ENCODE measurements at places on chromosomes 16 and 17.

GRCh38 chr16:88192601-88193000 is 190.2 kb upstream of the ZNF469 start:
- DNase-seq: no peak

- DNase-seq: no peak
Observed at GRCh38 chr17:79852748-79853147, 13.5 kb upstream of the CBX4 start.

GRCh38 chr16:30728321-30728720 is 19.9 kb upstream of the PHKG2 start:
- no peak for DNase-seq

DNA sequence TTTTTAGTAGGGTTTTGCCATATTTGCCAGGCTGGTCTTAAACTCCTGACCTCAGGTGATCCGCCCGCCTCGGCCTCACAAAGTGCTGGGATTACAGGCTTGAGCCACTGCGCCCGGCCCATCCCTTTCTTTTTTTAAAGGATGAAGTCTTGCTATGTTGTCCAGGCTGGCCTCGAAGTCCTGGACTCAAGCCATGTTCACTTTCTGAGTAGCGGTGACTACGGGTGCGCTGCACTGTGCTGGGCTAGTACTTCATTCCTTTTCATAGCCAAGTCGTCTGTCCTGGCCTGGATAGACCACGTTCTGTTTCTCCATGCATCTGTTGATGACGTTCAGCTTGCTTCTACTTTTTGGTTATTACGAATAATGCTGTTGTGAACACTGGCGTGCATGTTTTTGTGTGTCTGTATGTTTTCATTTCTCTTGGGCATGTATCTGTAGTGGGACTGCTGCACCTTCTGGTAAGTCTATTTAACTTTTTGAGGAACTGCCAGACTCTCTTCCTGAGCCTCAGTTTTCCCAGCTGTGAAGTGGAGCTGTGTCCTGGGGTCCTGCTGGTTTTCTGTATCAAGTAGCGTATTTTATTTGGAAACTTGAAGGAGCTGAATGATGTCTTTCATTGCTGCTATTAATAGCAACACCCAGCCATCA is 40.0 kb upstream of the GSE1 start:
- no peak for DNase-seq

DNA sequence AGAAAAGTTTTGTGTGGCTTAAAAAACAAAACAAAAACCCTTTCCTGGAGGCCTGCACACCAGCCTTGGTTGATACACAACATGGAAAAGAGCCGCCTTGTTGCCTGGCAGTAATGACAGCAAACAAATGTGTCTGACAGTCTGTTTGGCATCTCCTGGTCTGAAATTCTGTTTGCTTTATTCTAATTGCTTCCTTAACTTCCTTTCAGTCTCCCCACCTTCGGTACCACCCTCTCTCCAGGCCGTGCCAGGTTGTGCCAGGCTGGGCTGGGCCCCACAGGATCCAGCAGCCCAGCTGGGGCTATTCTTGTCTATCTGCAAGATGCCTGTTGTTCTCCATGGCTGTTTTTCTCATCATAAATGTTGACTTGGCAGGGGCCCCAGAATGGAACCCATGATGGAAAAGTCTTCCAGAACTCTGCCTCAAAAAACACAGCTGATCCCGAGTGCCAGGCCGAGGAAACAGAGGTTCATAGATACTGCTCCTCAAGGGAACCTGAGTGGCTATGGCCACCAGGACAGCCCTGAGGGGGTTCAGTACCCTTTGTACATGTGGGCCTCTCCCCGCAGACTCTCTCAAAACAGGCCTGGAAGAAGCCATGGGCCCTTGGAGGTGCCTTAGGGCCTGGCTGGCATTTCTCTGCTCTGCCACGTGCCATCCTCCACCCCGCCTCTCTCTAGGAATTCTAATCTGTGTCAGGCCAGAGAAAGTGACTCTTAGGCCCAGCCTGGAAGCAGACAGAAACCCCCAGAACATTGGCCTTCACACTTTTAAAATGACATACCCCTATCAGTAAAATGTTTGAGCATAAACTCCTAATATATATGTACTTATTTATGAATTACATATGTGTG is 50.5 kb downstream of the YPEL2 start:
- DNase-seq: no peak

DNA sequence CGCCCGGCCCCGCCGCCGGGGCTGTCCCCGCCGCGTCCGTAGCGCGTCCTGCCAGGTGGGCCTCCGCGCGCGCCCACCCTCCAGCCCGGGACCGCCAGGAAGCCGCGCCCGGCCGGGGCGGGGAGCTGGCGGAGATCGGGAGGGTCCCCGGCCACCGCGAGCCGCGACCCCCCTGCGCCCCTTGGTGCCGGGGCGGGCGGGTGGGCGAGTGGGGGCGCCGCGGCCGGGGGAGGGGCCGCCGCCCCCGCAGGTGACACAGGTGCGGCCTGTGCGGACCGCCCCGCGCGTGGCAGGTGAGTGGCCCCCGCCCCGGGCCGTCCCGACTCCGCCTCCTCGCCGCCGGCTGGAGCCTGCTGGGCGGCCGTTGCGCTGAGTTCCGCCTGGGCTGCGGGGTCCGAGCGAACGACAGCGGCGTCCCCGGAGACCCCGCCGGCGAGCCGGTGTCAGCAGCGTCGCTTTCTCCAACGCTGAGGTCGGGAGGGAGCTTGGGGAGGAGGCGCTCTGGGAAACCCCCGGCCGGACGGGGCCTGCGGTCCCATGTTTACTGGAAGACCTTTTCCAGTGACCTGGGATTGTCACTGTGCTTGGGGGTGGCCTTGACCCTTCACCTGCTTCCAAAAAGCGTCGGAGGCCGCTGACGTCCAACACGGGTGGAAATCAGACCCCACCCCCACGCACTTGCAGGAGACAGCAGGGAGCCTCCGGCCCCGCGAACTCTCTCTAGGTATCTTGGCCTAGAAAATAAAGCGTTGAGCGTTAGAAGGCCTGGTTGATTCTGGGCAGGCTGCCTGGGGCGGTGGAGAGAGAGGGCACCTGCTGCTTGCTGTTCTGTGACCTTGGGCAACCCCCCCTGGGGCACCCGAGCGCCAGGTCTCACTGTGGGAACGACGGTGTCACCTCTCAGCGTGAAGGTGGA is 542 bp downstream of the KLHL36 start:
- peak; percentile 39 for DNase-seq

DNA sequence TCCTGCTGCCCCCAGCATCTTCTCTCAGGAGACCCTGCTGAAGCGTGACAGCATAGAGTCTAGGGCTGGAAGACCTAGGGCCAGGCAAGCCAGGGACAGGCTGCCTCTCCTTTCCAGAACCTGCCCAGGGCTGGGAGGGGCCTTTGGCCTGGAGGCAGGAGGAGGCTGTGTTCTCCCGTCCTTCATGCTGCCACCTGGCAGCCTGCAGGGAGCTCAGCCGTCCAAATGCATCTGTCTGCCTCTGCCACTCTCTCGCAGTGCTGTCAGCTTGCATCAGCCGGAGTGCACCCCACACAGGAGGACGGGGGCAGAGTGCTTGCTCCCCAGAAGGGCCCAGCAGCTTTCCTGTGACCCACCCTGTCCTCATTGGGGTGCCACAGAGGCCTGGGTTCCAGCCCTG is 31.3 kb downstream of the ARHGAP23 start:
- DNase-seq: no peak

DNA sequence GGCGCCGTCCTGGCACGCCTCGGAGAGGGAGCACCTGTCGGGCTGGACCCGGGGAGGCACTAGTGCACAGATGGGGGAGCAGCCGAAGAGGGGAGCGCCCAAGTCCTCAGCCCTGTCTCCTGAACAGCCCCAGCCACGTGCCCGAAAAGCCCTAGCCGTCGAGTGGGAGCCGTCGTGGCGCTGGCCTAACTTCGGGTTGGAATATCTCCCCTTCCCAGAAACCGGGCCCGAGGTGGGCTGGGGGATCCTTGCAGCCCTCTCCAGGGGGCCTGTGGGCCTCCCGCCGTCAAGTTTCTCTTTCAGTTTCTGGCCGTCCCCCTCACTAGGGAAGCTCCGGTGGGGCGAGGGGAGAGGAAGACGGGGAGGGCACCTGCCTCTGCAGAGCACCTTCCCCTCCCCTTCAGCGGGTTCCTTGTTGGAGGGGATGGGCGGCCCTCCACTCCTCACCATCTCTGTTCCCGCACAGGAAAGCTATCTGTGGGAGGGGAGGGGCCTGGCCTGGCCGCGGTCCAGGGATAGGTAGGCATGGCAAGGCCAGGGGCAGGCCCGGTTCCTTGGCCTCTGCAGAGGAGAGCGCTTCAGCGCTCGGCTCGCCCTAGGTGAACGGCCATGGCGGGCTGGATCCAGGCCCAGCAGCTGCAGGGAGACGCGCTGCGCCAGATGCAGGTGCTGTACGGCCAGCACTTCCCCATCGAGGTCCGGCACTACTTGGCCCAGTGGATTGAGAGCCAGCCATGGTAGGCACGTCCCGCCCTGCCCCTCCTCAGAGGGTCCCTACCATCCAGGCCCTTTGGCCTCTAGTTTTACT is 709 bp downstream of the STAT5A start:
- DNase-seq: no peak

GRCh38 chr17:51434434-51435170 is 174.3 kb downstream of the UTP18 start:
- DNase-seq: no peak

DNA sequence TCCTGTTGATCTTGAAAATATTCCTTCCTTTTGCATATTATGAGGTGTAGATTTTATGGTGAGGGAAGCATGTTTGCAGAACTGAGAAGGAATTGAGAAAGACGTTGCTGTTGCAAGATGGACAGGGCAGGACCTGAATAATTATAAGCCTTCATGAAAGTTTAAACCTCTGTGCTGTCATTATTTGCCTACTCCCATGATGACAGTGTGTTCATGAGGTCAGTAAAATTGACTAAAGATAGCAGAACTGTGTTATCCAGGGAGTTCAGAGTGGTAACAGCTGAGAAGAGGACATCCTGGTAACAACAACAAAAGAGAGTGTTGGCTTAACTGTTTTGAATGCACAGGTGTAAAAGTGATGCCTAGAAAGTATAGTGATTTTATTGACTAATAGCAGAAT is 45.3 kb upstream of the HLF start:
- no peak for DNase-seq

DNA sequence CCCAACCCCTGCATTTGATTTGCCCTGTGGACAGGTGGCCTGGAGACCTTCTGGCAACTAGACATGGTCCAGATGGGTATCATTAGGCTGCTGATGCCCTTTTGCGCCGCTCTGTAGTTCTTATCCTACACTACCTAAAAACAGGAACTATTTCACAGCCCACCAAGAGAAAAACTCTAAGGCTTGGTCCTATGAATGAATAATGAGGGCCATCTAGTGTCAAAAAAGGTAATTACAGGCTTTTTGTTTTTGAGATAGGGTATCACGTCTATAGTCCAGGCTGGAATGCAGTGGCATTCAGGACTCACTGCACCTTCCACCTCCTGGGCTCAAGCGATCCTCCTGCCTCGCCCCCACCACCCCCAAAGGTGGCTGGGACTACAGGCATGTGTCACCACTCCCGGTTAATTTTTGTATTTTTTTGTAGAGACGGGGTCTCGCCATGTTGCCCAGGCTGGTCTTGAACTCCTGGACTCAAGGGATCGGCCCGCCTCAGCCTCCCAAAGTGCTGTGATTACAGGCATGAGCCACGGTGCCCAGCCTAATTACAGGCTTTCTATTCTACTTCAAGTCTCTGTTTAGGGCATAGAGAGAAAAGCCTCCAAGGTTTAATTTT is 20.9 kb downstream of the COIL start:
- DNase-seq: no peak

DNA sequence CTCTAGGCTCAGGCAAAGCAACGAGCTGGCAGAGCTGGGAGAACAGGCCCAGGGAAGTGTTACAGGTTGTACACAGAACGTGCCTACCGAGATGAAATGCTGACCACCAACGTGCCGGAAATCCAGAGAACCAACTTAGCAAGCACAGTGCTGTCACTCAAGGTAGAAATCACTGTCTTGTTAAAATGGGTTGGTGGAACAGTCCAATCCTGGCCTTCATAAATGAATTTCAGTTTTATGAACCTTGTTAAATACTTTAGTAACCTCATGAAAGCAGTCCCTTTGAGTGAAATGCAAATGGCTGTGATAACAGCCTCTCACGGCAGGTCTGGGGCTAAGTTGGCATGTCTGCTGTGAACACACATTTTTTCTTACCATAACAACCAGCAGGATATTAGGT is 29.0 kb downstream of the ETV4 start:
- DNase-seq: no peak

DNA sequence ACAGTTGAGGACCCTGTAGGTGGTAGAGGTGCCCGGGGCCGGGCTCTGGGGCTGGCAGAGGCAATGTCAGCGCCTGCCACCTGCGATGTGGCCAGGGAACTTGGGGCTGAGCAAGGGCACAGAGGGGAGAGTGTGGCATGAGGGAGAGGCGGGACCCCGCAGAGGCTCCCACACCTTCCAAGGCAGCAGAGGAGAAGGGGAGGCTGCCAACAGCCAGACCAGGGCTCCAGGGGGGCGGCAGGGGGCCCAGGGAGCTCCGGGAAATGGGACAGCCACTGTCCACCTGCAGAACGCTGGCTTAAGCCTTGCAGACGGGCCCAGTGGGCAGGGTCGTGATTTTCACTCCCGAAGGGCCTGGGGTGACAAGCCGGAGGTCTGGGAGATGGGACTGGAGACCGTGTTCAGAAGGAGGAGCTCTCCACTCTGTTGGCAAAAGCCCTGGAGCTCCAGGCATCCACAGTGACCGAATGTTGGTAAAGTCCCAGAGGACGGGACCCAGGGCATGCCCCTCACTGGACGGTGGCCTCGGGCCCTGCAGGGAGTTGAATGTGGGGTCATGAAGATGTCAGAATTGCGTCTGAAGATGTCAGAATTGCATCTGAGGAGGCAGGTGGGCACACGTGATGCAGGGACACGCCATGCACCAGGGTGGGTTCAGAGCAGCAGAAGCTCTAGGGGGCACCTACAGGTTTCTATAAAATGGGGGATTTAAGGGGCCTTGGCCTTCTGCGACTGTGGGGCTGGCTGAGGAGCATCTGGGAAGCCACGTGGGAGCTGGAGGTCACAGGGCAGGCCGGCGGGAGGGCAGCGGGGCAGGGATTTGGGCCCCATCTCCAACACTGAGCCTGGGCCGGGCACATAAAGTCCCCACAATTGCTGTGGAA is 18.6 kb downstream of the CD7 start:
- no peak for DNase-seq

GRCh38 chr16:2056681-2057407 is 9.1 kb downstream of the TSC2 start:
- no peak for DNase-seq

DNA sequence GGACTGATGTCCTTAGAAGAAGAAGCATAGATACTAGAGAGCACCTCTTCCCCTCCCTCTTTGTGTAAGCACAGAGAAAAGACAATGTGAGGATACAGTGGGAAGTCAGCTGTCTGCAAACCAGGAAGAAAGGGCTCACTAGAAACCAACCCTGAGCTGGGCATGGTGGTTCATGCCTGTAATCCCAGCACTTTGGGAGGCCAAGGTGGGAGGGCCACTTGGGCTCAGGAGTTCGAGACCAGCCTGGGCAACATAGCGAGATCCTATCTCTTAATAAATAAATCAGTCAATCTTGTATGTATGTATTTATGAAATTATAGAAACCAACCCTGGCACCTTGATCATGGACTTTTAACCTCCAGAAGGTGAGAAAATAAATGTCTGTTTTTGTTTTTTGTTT is 118.3 kb downstream of the NPIPB5 start:
- DNase-seq: no peak

- DNase-seq: no peak
Observed at GRCh38 chr17:59851439-59852375, 41.0 kb downstream of the TUBD1 start.

- DNase-seq: no peak
Observed at GRCh38 chr17:39937447-39937846, 9.9 kb downstream of the LRRC3C start.

GRCh38 chr16:79074541-79074940 is 526.0 kb downstream of the MAF start:
- no peak for DNase-seq

Data from stimulated activated CD4-positive, alpha-beta T cell treated with anti-CD3 and anti-CD28 coated beads, TNF-alpha, amount 100 ng/mL, for 24 hours (primary cell).